ENCODE measurements at places on chromosomes 13 and 19. TPM values are rescaled to one million over a fixed set of nuclear protein-coding genes. Genes with fewer than 3 reads are reported as not detected.

- no peak for DNase-seq
Measured at GRCh38 chr13:75657111-75657510, 21.0 kb downstream of the LMO7 start.

GRCh38 chr19:39995794-39996193, 1.1 kb upstream of the ZNF546 start:
- no peak for DNase-seq

The ZIC2 gene
- 0.11 TPM for total RNA-seq

GRCh38 chr13:49669735-49670309, 21.5 kb downstream of the EBPL start:
- peak; percentile 75 for DNase-seq

DNA sequence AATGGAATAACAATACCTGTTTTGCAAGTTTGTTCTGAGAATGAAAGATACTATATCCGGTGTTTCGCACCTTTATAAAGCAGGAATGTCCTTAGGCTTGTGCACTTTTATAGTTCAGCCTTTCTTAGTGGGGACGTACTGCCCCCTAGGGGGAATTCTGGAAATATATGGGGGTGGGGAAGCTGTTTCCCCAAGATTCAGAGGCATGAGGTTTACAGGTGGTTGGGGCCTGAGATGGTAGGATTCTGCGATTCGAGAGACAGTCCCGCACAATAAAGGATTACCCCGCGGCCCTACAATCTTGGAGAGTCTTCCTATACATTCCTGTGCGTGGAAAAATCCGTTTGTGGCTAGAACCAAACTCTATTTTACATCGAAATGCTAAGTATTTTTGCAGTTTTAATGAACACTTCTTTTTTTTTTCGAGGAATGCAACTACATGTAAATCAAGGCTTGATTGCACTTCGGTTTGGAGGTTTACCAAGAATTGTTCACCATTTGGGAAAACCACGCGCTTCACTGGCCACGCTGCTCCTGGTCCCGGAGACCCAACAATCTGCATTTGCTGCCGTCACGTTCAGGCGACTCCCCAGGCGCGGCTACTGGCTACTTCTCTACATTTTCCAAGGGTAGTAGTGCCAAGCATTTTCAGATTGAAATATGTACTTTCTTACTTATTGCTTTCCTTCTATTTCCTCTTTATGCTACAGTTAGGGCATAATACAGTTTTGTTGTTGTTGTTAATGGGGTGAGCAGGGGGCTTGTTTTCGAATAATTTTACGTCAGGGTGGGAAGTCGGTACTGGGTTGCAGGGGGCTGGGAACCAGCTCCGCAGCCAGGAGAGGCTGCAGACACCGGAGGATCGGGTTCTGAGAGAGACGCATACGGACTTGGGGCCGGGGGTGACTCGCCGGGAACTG, 830 bp downstream of the NEK5 start:
- DNase-seq: peak; percentile 70

The ADAMTS10 gene
- total RNA-seq: 93.9 TPM

DNA sequence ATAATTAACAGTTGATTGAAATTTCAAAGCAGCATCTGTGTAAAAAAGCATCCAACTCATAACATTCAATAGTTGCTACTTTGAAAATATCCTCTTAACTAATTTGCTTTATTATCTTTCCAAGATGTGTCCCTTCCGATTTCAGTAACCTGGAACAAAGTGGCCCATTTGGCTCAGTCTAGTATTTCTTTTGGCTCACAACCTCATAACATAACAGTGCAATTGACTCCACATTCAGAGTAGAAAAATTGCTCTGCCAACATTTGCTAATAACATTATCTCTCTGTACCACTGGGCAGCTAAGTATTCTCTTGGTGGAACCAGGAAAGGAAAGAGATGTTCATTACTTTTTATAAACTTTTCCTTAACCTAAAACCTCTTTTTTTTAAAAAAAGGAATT, 571.1 kb upstream of the ARGLU1 start:
- no peak for DNase-seq

DNA sequence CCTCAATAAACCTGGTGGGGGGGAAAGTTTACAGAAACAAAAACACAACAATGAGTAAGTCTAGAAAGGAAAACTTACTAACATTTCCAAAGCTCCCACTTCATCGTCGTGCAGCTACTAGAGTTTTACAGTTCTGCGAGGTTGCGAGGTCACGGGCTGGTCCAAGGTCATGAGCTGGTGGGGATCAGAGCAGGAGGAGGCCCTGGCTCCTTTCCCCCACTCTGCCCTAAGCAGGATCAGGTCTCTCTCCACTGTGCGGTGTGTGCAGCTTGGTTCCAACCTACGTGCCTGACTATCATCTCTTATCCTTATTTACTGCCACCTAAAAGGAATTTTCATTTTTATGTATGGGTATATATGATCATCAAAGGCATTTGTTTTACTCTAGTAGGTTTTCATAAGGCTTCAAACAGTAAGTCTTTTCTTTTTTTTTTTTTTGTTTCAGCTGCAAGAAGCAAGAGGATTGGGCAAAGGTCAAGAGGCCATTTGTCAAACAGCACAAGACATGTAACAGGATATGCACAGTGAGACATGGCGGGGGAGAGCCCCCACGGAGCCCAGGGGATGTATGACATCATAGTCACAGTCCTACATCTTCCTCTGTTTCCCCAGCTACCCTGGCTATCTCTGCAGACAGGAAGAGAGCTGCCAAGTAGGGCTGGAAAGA, 76.6 kb upstream of the POMP start:
- DNase-seq: peak; percentile 23

- no peak for DNase-seq
Measured at GRCh38 chr19:55249841-55250240, 9.0 kb downstream of the PPP6R1 start.

DNA sequence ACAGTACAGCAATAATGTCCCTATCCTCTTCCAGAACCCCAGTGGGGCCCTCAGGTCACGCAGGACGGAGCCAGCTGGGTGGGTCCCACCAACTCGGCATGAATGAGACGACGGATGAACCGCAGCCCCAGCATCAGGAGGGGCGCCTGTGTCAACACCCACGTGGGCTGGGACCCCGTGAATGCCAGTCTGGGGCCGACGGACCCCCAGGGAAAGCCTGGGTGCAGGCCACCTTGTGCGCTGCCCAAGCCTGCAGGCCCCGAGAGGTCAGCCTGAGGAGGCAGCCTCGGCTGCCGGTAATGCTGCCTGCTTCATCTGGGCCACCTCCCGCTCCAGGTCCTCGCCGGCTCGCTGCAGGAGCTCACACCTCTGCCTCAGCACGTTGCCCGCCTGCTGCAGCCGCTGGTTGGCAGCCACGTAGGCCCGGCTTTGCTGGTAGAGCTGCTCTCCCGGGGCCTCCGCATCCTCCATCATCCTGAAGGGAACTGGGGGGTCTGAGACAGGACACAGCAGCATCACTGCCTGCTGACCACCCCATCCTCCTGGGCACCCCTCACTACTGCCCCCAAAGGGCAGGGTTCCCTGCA, 4.2 kb downstream of the C19orf25 start:
- DNase-seq: no peak

- no peak for DNase-seq
Measured at GRCh38 chr13:102869948-102870676, 24.3 kb downstream of the ERCC5 start.

The ZNF529 gene
- total RNA-seq: 18.6 TPM

The PIK3R2 gene
- 64.7 TPM for total RNA-seq

GRCh38 chr19:29687897-29688728, 22.9 kb downstream of the PLEKHF1 start:
- no peak for DNase-seq

DNA sequence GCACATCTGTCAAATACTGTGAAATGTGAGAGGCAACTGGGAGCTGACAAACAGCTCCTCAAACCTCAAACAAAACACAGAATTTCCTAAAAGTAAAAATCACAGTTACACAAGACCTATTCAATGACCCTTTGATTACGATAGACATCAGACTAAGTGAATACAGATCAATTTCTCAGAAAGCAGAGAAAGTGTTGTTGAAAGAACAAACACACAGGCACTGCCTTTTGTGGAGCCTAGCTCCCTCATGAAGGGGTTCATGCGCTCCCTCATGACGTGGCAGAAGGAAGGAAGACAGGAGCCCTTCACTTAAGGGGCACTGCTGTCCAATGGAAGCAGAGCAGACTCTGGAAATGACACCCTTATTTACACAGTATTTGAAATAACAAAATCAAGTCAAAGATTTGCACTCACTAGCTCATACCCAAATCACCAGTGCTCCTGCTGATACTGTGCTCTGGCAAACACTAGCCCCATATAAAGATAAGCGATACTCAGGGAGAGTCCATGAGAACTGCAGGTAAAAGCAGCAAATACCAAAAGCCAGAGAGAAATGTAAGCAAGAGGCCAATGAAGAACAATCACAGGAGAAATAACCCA, 144.9 kb downstream of the KLF12 start:
- no peak for DNase-seq

The TFDP1 gene
- total RNA-seq: 50.2 TPM

DNA sequence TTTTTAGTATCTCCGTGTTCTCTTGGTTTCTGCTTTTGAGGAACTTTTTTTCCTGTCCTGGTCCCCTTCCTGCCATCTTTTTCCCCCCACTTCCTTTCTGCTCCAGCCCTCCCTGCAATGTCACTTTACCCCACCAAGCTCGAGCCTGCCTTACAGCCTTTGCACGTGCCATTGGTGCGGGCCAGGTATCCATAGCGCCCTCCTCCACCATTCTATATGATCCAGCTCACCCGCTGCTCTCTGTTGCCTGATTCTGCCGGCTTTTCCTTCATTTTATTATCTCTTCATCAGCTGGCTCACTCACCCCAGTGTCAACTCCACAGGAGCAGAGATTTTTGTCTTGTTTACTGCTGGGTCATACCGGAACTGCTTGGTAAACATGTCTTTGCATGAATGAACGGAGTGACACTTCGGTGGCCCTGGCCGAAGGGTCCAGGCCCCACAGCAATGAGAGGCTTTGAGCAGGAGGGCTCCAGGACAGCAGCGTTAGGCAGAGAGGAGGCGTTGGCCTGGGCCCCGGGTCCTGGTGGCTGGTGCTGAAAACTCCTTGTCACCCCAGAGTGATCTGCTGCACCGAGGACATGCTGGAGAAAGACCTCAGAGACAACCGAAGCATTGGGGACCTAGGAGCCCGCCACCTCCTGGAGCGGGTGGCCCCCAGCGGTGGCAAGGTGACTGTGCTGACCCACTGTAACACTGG, 1.2 kb downstream of the MRI1 start:
- no peak for DNase-seq

The C19orf81 gene
- total RNA-seq: 36.8 TPM

- no peak for DNase-seq
Measured at GRCh38 chr19:30719999-30720345, 347.8 kb downstream of the ZNF536 start.

- DNase-seq: no peak
Measured at GRCh38 chr19:19171821-19172532, 1.9 kb upstream of the MEF2B start.

- DNase-seq: no peak
Measured at GRCh38 chr13:42275098-42275471, 3.1 kb downstream of the AKAP11 start.

The FAM216B gene
- total RNA-seq: not detected

DNA sequence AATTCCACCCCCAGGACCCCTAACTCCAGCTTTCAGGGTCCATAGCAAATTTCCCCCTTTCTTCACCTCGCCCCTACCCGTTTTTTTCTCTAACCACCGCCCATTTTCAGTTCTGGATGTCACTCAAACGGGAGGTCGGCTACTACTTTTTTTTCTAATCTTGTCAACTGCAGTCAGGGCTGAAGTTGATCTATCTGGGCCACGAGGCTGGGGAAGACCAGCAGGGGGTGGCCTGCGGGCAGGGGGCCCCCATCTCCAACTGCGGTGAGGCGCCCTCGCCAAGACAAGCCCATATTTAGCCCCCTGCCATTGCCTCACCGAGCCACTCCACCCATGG, 748 bp downstream of the LHFPL6 start:
- no peak for DNase-seq

GRCh38 chr19:15815306-15815705, at the start of gene OR10H1:
Gene OR10H1 (minus strand): TSS chr19:15815664. CDS start chr19:15808037, 7,627 bp downstream.
- no peak for DNase-seq

- DNase-seq: no peak
Measured at GRCh38 chr19:40774916-40775631, at the start of gene MIA. Gene MIA (plus strand): TSS chr19:40775521. CDS start chr19:40775543, 22 bp downstream.

The ZNF225 gene
- 5.8 TPM for total RNA-seq

- no peak for DNase-seq
Measured at GRCh38 chr13:37918116-37918714, 48.6 kb upstream of the TRPC4 start.

The TMEM91 gene
- 21.8 TPM for total RNA-seq

The KIR2DL1 gene
- total RNA-seq: not detected

DNA sequence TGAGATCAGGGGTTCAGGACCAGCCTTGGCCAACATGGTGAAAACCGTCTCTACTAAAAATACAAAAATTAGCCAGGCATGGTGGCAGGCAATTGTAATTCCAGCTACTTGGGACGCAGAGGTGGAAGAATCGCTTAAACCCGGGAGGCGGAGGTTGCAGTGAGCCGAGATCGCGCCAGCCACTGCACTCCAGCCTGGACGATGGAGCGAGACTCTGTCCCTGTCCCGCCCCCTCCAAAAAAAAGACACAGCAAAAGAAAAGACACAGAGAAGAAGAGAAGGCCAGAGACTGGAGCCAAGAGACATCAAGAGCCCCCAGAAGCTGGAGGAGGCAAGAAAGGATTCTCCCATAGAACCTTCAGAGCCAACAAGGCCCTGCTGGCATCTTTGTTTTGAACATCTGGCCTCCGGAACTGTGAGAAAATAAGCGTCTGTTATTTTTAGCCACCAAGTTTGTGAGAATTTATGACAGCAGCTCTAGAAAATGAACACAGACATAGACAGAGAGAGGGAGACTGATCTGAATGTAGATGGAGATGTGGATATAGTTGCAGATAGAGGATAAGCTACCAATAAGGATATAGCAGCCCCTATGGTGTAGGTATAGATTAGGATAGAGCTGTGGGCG, 25.7 kb upstream of the PNMA8B start:
- no peak for DNase-seq

The PRTN3 gene
- total RNA-seq: 0.60 TPM

Measured in cardiac muscle cell (in vitro differentiated cells and primary cell).